ENCODE measurements at places on chromosomes 12 and 14.

DNA sequence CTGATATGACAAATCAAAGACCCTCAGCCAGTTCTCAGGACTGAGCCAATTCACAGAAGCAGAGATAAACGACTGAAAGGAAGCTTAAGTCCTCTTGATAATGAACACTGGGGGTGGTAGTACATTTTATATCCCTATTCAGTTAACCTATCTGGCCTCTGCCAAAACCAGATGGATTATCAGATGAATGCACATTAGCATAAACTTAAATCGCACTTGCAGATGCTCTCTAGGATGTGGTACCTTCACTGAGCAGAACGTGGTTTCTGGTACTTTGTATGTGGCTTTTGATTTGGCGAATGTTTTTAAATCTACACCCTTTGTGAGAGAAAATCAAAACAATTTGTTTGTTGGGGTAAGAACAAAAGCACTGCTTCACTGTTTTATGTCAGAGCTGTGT, 21.1 kb upstream of the TAS2R14 start:
- DNase-seq, result no peak

- no peak for DNase-seq
These were observed 117.3 kb upstream of the CAND1 start for GRCh38 chr12:67151886-67152285.

GRCh38 chr12:15469356-15469755, 147.0 kb downstream of the PTPRO start:
- no peak for DNase-seq

GRCh38 chr12:55931780-55932550, 1.0 kb downstream of the DGKA start:
- DNase-seq, result no peak

DNA sequence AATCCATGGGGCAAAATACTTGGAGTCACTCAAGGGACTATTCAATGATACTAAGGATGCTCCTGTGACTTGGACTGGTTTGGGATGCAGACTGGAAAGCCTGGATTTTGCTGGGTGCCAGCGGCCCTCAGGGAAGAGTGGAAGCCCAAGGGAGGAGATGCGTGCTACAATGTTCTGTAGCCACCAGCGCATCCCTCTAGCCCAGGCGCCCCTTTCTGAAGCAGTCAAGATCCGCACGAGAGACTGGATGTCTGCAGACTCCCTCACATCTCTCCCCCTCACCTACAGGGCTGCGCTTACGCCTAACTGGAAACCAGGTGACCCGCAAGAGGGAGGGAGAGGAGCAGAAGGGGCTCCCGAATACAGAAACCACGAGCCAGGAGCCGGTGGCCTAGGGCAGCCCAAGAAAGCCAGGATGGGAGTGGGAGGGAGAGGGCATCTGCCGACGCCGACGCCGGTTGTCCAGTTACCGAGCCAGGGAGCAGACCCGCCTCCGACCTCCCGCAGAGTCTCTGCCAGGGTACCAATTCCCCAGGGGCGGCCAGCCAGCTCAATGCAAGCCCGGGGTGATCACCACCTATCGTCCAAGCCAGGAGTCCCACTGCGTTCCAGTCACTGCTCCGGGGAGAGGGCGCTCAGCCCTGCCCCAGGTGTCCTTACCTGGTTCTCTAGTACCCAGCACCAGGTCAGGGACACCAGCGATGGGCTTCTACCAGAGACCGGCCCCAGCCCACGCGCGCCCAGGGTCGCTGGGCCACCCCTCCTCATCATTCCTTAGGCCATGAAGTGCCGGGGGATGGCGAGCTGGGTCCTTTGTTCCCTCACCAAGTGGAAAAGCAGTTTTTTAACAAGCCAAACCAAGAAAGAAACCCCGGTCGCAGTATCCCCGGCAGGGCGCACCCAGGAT, 1.2 kb downstream of the NTN4 start:
- DNase-seq, result no peak

GRCh38 chr12:117235261-117235660, 45.0 kb upstream of the FBXO21 start:
- DNase-seq, result no peak

DNA sequence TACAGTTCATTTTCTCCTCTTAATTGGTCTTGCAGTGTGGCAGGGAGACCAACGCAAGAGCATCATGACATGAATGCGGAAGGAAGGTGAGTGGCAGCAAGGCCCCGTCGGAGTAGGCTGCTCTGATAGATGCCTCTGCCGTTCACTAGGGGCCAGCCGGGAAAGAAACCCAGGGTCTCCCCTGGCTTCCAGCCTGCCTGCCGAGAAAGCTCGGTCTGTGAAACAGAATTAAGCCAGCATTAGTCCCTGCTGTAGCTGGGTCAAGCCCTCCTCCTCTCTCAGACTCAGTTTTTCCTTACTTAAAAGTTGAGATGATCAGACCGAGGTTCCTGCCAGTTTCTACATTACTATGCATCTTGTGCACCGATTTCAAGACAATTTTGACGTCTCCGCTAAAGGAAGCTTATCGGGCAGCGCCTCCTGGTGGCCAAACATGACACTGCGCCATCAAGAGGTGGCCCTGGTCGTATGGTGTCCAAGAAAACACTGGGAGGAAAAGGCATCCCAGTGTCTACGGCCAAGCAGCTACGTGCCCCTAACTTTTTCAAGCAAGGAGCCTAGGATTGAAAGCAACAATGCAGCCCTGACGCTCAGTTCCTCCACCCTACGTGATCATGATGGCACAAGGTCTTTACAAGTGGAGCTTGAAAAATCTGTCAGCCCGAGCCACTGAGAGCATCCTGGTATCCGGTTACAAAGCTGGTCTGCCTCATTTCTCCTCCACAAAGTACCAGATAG, 131.6 kb downstream of the KSR2 start:
- DNase-seq, result peak; percentile 61

GRCh38 chr12:49292729-49293055, 2.3 kb upstream of the PRPH start:
- no peak for DNase-seq

GRCh38 chr12:33813536-33813935, 208.8 kb upstream of the ALG10 start:
- DNase-seq, result no peak

GRCh38 chr12:52184813-52185212, 7.0 kb downstream of the KRT80 start:
- DNase-seq, result no peak

DNA sequence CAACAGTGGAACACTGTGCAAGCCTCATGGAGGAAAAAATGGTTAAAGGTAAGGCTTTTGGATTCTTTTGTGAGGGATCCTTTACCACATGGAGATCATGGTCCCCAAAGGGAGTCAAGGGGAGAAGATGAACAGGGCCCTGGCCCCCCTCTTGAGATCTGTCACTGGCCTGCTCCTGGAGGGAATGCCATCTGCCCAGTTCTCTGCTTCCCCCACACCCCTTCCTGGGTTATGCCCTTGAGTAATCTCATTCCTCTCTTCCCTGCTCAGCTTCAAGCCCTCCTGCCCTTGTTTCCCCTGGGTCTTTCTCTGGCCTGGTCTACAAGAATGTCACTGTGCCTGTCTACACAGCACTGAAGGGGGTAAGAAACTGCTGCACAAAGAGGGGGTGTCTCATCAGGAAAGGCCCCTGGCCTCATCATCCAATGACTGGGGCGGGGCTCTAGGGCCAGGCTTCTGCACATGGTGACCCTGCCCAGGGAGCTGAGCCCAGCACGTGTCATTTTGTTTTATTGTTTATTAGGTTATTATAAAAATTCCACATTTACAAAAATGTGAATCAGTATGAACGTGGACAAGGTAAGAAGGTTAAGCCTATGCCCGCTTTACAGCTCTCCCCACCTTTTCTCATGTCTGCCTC, 30.3 kb downstream of the PIGH start:
- DNase-seq, result no peak

DNA sequence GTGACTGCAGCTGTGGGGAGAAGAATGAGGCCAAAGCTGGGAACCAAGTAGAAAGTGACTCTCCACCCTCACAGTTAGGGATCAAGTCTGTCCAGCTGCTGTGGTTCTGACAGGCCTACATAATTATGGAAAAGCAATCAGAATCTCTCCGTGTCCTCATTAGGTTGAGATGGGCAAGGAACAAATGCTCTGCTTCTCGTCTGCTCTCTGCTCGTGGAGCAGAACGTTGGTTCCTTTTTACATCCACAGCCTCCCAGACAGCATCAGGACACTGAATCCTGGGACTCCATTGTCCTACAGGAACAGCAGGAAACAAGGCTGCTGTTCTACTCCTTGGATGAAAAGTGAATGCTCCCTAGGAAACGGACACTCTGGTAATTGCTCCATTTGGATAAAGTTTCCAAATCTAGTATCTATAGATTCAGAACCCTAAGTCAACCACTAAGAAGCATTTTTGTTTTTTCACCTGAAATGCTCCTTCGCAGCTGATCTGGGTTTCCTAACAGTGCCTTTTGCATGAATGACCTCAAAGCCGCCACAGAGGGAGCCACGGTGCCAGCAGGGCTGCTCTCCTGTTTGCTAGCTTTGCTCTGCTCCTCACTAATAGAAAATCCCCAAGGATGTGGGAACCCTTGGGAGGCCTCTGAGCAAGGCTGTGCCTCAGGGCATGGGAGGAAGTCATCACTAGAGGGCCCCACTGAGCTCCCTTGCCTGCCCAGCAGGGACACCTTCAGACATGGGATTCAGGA, 102.0 kb downstream of the EGLN3 start:
- no peak for DNase-seq

DNA sequence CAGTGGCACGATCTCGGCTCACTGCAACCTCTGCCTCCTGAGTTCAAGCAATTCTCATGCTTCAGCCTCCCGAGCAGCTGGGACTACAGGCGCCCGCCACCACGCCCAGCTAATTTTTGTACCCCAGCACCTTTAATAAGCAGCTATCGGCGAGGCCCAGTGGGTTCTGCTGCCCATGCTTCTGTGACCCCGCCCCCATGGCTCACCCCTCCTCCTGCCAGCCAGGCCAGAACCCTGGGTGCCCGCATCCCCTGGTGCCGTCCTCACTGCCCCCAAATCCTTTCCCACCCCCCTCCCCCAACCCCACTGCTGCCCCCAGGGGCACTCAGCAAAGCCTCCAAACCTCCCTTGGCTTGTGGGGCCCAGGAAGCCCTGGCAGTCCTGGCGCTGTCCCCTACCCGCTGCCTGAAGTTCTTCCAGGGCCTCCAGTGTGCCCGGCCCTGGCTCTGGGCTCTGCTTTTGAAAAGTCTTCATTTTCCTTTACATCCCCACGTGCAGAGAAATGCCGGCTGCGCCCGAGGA, 14.5 kb downstream of the BAG5 start:
- no peak for DNase-seq

- no peak for DNase-seq
These were observed 403.1 kb downstream of the VRK1 start for GRCh38 chr14:97200245-97200644.

DNA sequence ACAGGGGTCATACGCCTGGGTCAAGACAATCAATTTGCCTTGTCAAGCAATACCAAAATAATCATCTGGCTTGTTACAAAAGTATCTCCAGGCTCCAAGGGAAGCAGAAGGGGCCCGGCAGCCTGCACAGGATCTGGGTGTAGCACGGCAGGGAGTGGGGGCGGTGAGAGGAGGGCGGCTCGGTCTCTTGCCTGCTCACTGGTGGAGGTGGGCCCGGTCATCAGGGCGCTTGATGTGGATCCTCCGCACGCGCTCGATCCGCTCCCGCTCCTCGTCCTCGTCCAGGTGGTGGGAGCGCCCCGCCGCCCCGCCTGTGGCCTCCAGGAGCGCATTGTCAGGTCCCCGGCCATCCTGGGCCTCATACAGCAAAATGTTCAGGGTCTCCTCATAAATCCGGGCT, 25.7 kb downstream of the KCTD10 start:
- no peak for DNase-seq

DNA sequence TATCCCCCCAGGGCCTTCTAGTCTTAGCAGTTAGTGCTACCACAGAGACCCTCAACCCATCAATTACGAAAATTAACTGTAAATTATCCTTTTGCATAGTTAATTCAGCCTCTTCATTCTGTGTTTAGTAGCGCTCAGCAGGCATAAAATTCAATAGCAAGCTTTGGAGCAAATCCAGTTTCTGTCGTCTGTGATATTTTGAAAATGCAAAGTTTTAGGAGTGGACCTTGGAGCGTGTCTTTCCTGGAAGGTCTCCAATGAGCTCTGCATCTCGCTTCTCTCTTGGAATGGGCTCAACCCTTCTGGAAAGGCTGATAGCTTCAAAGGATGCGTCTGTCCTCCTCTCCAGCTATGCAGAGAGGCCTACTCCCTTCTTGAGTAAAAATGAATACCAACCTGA, 222.9 kb downstream of the SLC15A4 start:
- DNase-seq, result no peak

GRCh38 chr12:7319930-7320329, 16.1 kb downstream of the ACSM4 start:
- DNase-seq, result no peak

- peak; percentile 6 for DNase-seq
These were observed 150.6 kb downstream of the BCL11B start for GRCh38 chr14:99121319-99121875.

DNA sequence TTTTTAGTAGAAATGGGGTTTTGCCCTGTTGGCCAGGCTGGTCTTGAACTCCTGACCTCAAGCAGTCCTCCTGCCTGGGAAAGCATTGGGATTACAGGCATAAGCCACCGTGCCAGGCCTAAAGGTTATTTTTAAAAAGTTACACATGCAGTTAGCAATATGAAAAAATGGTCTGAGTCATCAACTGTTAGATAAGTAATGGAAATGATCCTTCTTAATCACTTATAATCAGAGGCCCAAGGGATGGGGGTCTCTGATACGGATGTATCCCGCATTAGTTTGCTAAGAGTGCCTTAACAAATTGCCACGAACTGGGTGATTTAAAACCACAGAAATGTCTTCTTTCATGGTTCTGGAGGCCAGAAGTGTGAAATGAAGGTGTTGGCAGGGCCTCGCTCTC, 54.1 kb upstream of the FERMT2 start:
- DNase-seq, result no peak

- DNase-seq, result no peak
These were observed 37.8 kb downstream of the SRRM4 start for GRCh38 chr12:119019166-119019565.

DNA sequence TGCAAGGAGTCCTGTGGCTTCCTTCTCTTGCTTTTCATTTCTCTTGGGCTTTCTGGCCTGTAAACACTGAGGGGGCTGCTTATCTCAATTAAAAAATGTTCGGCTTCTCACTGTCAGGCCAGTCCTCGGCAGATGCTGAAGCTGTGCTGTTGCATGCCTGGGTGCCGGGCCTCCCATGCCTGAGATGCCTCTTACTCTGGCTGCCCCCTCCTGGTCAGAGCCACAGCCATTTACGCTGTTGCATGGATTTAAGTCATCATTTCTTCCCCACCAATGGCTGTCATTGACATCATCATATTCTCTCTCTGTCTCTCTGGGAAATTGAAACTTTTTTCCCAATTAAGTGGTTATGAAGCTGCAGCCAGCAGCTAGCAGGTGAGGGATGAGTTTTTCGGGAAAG, 53.7 kb downstream of the FOXN4 start:
- no peak for DNase-seq

GRCh38 chr12:43835264-43835655, 621 bp upstream of the TMEM117 start:
- no peak for DNase-seq

- no peak for DNase-seq
These were observed 128.9 kb downstream of the BCL11B start for GRCh38 chr14:99143126-99143525.

DNA sequence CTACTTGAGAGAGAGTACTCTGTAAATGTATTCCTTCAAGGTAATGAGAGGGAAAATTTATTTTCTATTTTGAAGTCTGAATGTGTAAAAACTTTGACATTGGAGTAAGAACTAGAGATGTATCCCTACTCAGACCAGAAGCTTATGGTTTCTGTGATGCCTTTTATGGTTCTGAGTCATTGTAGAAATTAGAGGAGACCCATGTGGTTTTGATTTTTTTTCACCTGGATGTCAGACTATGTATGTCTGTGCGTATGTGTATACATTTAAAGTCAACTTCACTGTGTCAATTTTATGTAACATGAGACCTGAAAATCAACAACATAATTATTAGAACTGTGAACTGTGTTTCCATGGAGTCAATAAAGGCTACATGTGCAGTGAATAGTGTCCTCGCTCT, 302.0 kb downstream of the TRHDE start:
- no peak for DNase-seq

Measured in central memory CD8-positive, alpha-beta T cell (primary cell).